ENCODE measurements at places on chromosomes 6 and 20.
A peak's percentile ranks its signal among the peaks of the same experiment; 100 is the strongest.

GRCh38 chr6:158954753-158955152 lies 45.2 kb downstream of the RSPH3 start:
- no peak overlapping the region for H3K27ac ChIP-seq
- no peaks in the 10 kb centered on the region for H3K27me3 ChIP-seq
- no peak overlapping the region for H3K4me3 ChIP-seq

DNA sequence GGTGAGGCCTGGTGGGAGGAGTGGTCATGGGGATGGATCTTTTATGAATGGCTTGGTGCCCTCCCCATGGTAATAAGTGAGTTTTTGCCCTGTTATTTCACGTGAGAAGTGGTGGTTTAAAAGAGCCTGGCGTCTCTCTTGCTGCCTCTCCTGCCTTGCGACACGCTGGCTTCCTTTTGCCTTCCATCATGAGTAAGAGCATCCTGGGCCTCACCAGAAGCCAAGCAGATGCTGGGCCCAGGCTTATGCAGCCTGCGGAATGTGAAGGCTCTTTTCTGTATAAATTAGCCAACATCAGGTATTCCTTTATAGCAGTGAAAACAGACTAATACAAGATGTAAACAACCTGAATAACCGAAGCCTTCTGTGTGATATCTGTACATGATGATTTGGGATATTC lies 27.6 kb downstream of the VTA1 start:
- H3K36me3 ChIP-seq, result no peaks in the 10 kb centered on the region
- no peak for DNase-seq
- no peak overlapping the region for H3K27ac ChIP-seq
- H3K27me3 ChIP-seq, result no peaks in the 10 kb centered on the region
- no peak overlapping the region for H3K4me3 ChIP-seq

- H3K4me3 ChIP-seq, result no peak overlapping the region
- no peaks in the 10 kb centered on the region for H3K4me1 ChIP-seq
- no peaks in the 10 kb centered on the region for H3K36me3 ChIP-seq
- DNase-seq, result no peak
- H3K27ac ChIP-seq, result no peak overlapping the region
- peaks cover 27% of the 10 kb centered on the region for H3K27me3 ChIP-seq
Measured at GRCh38 chr20:558117-558516, 14.5 kb upstream of the CSNK2A1 start.

GRCh38 chr20:38673725-38674091 lies 50.6 kb upstream of the SLC32A1 start:
- DNase-seq, result no peak
- H3K4me1 ChIP-seq, result no peaks in the 10 kb centered on the region
- H3K27me3 ChIP-seq, result peaks cover 4% of the 10 kb centered on the region
- peak overlapping the region; percentile 46 for H3K4me3 ChIP-seq
- H3K36me3 ChIP-seq, result no peaks in the 10 kb centered on the region

DNA sequence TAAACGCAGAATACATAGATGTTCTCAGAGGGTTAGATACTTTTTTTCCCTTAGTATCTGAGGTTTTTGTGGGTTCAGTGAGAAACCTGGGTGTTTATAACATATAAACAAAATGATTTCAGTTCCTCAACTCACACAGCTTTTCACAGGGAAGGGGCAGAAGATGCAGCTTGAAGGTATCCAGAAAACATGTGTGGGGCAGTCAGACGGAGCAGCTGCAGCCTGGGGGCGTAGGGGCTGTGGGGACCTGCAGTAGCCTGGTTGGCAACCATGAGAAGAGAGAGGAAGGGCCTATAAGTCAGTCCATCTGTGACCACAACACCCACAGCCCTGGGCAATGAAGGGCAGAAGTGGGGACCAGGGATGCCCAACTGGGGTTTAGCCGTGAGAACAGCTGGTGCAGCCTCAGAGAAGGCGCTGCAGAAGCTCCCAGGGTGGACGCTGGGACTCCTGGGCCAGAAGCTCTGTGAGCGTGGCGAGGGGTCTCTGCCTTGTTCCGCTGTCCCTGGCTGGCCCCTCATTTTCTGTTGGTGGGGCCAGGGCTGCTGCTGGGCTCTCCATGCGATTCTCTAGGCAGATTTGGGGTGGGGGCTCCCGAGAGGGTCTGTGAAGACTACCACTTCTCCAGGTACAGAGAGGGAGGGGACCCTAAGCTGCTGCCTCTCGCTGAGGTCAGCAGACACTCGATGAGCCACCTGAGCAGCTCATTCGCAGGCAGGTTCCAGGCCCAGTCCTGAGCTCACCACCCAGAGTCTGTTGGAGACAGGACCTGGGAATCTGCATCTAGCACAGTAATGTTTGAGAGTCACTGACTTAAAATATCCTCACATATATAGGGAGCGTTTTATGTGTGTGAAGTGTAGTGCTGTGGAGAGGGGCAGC lies 181.2 kb downstream of the ZDHHC14 start:
- no peak overlapping the region for H3K27ac ChIP-seq
- H3K36me3 ChIP-seq, result no peaks in the 10 kb centered on the region
- no peaks in the 10 kb centered on the region for H3K4me1 ChIP-seq

GRCh38 chr6:53433261-53433950 lies 84.7 kb upstream of the ELOVL5 start:
- H3K27ac ChIP-seq, result peak overlapping the region; percentile 26
- no peak for DNase-seq
- no peak overlapping the region for H3K4me3 ChIP-seq
- no peaks in the 10 kb centered on the region for H3K36me3 ChIP-seq

DNA sequence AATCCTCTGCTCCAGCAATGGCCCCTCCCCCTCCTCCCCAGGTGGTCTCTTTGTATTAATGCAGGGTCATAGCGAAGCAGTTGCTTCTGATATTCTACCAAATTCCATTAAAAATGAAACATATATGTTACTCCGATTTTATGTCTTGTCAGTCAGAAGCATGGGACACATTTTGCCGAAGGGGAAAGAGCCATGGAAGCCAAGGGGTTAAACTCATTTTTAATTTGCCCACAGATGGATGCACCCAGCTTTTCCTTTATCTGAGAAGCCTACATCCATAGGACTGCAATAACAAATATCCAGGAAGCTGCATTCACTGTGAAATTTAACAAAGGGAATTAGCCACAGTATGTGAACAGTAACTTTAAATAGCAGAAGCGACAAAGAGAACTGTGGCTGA lies 688.2 kb downstream of the QKI start:
- no peak overlapping the region for H3K4me3 ChIP-seq
- no peaks in the 10 kb centered on the region for H3K27me3 ChIP-seq
- H3K36me3 ChIP-seq, result no peaks in the 10 kb centered on the region

DNA sequence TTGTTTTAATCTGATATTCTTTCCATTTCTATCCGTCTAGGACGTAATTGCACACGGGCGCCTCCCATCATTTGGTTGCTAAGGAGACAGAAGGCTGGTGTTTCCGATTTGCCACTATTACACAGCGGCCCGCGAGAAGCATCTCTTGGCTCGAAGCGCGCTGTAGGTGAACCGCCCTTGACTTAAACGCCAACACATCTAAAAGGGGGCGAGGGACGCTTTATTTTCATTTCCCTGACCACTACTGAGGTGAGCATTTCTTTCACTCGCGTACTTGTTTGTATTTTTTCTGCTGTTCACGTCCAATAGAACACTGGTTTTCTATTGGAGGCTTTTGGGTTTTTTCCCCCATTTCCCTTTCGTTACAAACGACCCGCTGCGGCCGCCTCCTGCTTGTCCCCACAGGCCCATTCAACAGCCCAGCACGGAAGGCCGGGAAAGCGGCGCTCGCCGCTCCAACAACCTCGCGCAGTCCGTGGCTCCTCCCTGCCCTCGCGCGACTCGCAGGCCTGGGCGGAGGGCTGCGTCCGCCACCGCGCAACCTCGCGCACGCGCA lies 505 bp upstream of the WRNIP1 start:
- H3K27me3 ChIP-seq, result no peaks in the 10 kb centered on the region
- H3K27ac ChIP-seq, result peak overlapping the region; percentile 83
- peak overlapping the region; percentile 44 for H3K4me3 ChIP-seq
- no peaks in the 10 kb centered on the region for H3K36me3 ChIP-seq
- peak; percentile 47 for DNase-seq

DNA sequence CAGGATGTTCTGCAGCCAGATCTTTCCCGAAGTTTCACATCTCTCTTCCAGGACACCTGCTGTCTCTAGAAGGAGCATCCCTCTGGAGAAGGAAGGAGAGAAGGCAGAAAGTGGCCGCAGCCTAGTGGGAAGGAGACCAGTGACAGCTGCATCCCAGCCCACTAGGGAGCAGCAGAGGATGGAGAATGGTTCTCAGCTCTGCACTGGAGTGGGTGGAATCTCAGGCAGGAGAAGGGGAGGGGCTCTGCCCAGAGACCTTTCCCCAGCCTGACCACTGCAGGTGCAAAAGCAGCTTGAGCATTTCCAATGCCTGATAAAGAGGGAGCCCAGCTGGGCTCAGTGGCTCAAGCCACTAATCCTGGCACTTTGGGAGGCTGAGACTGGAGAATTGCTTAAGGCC lies 32.3 kb downstream of the NCR2 start:
- H3K4me3 ChIP-seq, result no peak overlapping the region
- no peaks in the 10 kb centered on the region for H3K36me3 ChIP-seq
- peaks cover 28% of the 10 kb centered on the region for H3K27me3 ChIP-seq
- DNase-seq, result no peak
- H3K27ac ChIP-seq, result no peak overlapping the region
- H3K4me1 ChIP-seq, result peaks cover 3% of the 10 kb centered on the region

All from breast epithelium (tissue), 4 donors.